Psoas muscle (tissue), 8 donors: ENCODE measurements at places on chromosomes 12 and 14. TPM values are rescaled to one million over a fixed set of nuclear protein-coding genes. Genes with fewer than 3 reads are reported as not detected.

DNA sequence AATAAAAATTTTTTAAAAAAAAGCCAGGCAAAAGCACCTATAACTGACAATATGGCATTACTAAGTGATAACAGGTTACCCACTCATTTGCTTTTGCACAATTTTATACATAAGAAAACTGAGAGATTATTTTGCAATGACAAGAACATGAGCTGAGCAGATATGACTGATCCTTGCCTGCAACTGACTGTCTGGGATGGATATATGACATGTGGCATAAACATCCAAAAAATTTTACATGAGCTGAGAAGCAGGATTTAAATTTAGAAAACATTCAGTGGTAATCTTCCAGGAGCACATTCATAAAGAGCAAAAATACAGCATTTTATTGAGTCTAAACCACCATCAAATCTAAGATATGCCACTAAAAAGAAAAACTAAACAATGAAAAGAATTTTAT lies 125.3 kb upstream of the TMEM233 start:
- no peak overlapping the region for H3K27ac ChIP-seq
- H3K27me3 ChIP-seq: no peaks in the 10 kb centered on the region
- no peak for DNase-seq
- H3K36me3 ChIP-seq: no peaks in the 10 kb centered on the region
- H3K4me3 ChIP-seq: no peak overlapping the region
- H3K4me1 ChIP-seq: no peaks in the 10 kb centered on the region

DNA sequence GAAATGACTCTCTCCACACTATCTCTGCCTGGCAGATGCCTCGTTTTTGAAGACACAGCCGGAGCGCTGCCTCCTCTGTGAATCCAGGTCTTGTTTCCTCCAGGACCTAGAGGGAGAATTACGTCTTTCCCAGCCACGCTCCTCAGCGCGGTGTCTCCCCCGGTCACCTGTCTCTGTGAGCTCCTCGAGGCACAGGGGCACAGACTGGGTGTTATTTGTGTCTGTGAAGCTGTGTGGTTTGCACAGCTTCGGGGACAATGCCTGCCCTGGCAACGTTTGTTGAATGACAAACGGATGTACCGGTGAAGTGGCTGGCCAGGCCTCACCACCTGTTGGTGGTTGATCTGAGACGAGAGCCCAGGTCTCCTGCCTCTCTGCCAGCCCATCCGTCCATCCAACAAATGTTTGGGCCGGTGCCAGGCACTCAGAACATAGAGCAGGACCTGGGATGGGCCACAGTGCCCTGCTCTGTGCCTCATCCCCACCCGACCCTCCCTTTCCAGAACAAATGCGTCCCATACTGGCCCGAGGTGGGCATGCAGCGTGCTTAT lies 6.1 kb downstream of the PTPN6 start:
- no peak overlapping the region for H3K27ac ChIP-seq
- H3K36me3 ChIP-seq: no peaks in the 10 kb centered on the region
- H3K4me3 ChIP-seq: no peak overlapping the region
- H3K4me1 ChIP-seq: peaks cover 10% of the 10 kb centered on the region

DNA sequence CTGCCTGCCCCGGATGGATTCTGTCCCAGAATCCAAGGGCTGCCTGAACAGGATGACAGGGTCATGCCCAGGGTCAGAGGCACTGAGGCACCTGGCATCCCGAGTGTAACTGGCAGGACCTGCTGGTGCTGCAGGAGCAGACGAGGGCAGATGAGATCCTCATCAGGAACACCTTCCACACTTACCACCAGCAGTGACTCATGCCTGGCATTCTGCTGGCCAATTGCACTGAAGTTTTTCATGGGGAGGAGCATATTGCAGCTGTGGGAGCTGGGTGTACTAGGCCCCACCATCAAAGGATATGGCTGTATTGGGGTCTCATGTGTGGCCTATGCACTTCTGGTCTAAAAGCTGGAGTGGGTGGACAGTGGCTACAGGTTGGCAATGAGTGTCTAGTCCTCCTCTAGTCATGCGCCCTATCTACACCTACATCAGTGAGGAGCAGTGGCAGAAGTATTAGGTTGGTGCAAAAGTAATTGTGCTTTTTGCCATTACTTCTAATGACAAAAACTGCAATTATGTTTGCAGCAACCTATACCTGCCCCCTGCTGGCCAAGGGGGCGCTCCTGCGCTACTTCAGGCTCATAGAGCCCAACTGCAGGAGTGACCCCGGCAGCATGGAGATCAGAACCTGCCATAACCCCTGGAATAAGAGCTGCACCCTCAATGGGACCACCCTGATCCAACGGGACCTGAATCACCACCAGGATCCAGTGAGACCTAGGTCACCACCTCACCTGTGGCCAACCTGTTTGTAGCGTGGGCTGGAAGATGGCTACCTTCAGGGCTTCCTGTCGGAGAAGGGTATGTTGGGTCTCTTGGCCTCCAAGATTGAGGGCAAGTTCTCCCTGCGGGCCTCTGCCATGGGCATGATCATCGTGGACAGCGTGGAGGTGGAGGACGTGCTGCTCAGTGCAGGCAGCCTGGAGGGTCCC lies 8.0 kb upstream of the C12orf42 start:
- H3K4me1 ChIP-seq: no peaks in the 10 kb centered on the region
- H3K27me3 ChIP-seq: no peaks in the 10 kb centered on the region
- no peaks in the 10 kb centered on the region for H3K36me3 ChIP-seq
- no peak overlapping the region for H3K4me3 ChIP-seq

DNA sequence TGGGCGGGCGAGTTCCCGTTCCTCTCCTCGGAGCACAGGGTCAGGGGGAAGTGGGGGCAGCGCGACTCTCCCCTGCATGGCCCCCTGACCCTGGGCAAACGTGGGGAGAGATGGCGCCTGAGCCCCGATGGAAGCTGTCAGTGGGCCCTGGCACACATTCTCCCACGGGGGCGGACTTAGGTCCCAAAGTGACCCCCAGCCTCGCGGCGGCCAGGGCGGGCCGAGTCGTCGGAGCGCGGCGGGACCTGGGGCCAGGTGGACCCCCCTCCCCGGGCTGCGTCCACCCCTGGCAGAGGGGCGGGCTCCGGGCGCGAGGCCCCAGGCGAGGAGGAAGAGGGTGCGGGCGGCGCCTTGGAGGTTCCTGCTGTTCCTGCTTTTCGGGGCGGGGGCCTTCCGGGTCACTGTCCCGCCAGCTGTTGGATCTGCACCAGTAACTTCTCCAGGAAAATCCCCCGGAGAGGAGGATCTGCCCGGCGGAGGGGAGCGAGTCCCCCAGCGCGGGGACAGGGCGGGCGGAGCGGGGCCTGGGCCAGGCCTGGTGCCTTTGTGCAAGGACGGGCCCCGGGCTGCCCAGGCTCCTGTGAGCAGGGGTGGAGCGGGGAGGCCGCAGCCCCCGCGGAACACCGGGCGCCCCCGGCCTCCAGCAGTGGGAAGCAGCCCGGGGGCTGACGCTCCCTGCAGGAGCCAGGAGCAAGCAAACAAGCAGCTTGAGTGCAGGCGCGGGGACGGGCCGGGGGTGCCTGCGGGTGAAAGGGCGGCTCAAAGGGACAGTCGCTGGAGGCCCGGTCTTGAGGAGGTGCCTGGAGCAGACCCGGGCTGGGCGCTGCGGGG lies 15.3 kb downstream of the TNFAIP2 start:
- peaks cover 16% of the 10 kb centered on the region for H3K4me1 ChIP-seq
- H3K27me3 ChIP-seq: peaks cover 1% of the 10 kb centered on the region

GRCh38 chr14:94001016-94001415 lies 3.9 kb downstream of the CCDC197 start:
- no peak overlapping the region for H3K4me3 ChIP-seq
- peaks cover 4% of the 10 kb centered on the region for H3K36me3 ChIP-seq
- peak overlapping the region; percentile 68 for H3K27ac ChIP-seq
- no peaks in the 10 kb centered on the region for H3K27me3 ChIP-seq

- H3K36me3 ChIP-seq: no peaks in the 10 kb centered on the region
- no peak for DNase-seq
- H3K27ac ChIP-seq: no peak overlapping the region
- H3K4me3 ChIP-seq: no peak overlapping the region
Observed at GRCh38 chr12:113868365-113868764, 97.8 kb downstream of the RBM19 start.

- H3K4me3 ChIP-seq: no peak overlapping the region
- no peaks in the 10 kb centered on the region for H3K4me1 ChIP-seq
- no peaks in the 10 kb centered on the region for H3K36me3 ChIP-seq
- H3K27me3 ChIP-seq: peaks cover 25% of the 10 kb centered on the region
- no peak overlapping the region for H3K27ac ChIP-seq
Observed at GRCh38 chr12:75208856-75209811, 505 bp downstream of the KCNC2 start.

GRCh38 chr12:27583981-27584380 lies 60.0 kb downstream of the PPFIBP1 start:
- H3K4me3 ChIP-seq: no peak overlapping the region
- H3K4me1 ChIP-seq: peaks cover 25% of the 10 kb centered on the region

DNA sequence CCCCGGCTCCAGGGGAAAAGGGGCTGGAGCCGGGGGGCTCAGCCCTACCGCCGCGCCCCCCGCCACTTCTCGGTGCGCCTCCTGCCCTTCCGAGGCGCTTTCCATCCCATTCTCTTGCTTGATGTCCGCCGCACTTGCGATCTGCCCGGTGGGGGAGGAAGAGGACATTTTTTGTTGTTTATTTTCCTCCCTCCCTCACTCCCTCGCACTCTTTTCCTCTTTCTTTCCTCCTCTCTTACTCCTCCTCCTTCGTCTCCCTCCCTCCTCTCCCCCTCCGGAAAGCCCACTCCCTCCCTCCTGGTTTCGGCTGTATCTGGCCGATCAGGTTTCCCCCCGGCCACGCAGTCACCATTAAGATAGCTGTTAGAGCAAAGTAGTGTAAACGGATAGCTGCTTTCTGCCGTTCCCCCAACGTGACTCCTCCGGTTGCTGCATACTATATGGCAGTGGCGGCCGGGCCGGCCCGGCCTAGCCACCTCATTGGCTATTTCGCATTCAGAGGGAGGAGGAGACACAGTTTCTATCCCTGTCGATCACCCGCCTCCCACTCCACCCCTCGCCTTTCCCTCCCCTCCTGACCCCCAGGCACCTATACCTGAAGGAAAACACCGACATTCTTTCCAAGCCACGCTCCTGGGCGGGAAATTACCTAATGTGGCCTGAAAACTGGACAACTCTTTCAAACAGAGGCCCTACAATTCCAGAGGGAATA lies at the start of gene SIX4:
Gene SIX4 (minus strand): TSS at position 445 of the 712 bp plus-strand sequence. CDS start 277 bp downstream, at position 168.
- peak; percentile 80 for DNase-seq
- H3K4me3 ChIP-seq: peak within 1 kb of the TSS; percentile 96
- H3K36me3 ChIP-seq: no peaks in the 10 kb centered on the region
- peak within 1 kb of the TSS; percentile 97 for H3K27ac ChIP-seq
- H3K4me1 ChIP-seq: peaks cover 17% of the 10 kb centered on the region
- no peaks in the 10 kb centered on the region for H3K27me3 ChIP-seq

DNA sequence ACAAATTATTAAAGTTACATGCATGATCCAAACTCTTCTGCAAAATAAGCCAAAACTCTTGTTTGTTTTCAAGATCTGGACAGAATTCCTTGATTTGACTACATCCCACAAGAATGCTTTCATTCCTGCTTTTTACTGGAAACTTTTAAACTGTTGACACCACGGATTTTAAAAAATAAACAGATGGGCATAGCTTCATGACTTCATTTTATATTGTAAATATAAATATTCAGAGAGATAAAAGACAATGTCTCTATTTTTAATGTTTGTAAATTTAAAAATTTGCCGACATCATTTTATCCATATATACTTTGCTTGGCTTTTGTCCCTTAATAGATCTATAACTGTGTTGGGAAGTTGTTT lies 134.3 kb upstream of the DCN start:
- H3K27me3 ChIP-seq: no peaks in the 10 kb centered on the region
- no peak overlapping the region for H3K4me3 ChIP-seq
- H3K4me1 ChIP-seq: no peaks in the 10 kb centered on the region
- DNase-seq: no peak

- H3K4me1 ChIP-seq: peaks cover 41% of the 10 kb centered on the region
- no peaks in the 10 kb centered on the region for H3K27me3 ChIP-seq
- H3K36me3 ChIP-seq: peaks cover 3% of the 10 kb centered on the region
- no peak overlapping the region for H3K27ac ChIP-seq
- H3K4me3 ChIP-seq: peak overlapping the region; percentile 14
Observed at GRCh38 chr12:51971679-51972421, 20.4 kb downstream of the ACVR1B start.

DNA sequence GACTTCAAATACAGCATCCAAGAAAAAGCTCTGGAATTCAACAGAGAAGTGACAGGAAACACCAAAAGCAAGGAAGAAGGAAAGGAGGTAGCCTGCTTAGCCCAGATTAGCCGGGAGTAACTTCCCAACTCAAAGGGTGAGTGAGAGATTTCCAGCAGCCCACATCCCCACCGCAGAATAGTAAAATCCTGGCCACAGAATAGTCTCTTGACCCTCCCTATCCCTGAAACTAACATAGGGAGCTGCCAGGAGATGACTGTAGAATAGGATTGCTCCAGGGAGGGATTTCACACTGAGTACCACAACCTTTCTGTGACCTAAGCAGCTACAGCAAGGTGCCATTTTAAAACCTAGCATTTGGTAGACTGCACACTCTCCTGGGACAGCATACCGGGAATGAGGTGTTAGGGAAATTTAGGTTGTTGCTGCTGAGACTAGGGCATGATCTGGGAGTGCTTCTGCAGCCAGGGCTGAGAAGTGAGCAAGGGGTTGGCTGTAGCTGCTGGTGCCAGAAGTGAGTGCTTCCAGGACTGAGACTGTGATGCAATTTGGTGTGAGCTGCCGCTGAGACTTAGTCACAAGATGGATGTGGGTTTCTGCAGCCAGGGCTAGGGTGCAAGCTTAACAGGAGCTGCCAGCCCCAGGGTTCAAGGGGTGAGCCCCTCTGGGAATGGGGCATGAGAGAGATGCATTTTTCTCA lies 66.0 kb downstream of the TMTC3 start:
- no peaks in the 10 kb centered on the region for H3K4me1 ChIP-seq
- H3K4me3 ChIP-seq: no peak overlapping the region
- no peaks in the 10 kb centered on the region for H3K27me3 ChIP-seq
- DNase-seq: peak; percentile 20
- H3K27ac ChIP-seq: no peak overlapping the region

DNA sequence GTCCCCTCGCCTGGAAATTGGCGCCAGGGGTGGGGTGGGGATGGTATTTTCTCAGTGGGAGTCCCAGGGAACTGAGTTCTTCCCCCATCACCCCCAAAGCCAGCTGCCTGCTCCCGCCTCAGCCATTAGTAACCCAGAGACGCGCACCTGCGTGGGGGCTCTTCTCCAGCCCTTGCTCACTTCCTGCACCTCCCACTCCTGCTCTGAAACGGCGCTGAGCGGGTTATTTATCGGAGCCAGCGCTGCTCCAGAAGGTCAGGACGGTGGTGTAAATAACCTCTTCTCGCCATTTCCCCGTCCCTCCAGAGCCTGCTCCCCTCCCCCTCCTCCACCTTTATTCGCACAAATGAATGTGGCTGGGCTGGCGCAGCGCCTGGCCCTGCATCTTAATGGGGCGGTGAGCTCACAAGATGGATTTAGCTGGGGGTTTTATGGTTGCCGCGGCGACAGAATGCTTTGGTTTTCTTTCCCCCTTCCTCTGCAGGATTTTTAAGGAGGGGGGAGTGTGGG lies 12.2 kb downstream of the GPR84 start:
- H3K4me1 ChIP-seq: peaks cover 10% of the 10 kb centered on the region
- peak; percentile 46 for DNase-seq

Gene FAIM2
- total RNA-seq: 0.22 TPM

Gene RPL10L
- not detected for total RNA-seq

Gene TMEM52B
- not detected for total RNA-seq
